Stimulated activated CD8-positive, alpha-beta memory T cell treated with anti-CD3 and anti-CD28 coated beads, Interleukin-4, amount 100 ng/mL, for 24 hours (primary cell): ENCODE measurements at places on chromosomes 1 and 21.

DNA sequence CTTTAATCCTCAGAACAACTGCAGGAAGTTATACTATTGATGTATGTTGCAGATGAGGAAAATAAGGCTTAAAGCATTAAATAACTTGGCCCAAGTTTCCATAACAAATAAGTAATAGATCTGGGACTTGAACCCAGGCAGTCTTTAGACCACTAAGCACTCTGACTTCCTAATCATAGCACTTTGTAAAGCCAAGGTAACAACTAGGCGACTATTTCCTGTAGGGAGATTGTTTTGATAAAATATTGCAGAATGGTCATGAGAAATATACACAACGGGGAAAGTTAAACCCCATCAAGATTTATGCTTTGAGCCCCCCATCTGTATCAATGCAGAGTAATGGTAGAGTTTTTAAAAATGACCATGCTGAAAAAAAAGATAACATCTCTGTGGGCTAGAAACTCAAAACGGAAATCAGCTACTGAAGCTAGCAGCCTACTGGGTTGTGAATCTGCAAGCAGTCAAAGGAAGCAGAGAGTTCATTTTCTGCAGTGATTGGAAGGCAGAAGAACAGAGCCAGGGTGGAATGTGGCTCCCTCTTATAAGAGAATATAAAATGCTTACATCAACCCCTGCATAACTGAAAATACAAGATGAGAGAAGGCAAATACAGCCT lies 111.2 kb upstream of the OLIG2 start:
- DNase-seq, result no peak

GRCh38 chr1:33171977-33172813 lies 9.6 kb downstream of the TRIM62 start:
- no peak for DNase-seq

- DNase-seq, result no peak
Observed at GRCh38 chr1:113405573-113405972, 15.3 kb downstream of the MAGI3 start.

DNA sequence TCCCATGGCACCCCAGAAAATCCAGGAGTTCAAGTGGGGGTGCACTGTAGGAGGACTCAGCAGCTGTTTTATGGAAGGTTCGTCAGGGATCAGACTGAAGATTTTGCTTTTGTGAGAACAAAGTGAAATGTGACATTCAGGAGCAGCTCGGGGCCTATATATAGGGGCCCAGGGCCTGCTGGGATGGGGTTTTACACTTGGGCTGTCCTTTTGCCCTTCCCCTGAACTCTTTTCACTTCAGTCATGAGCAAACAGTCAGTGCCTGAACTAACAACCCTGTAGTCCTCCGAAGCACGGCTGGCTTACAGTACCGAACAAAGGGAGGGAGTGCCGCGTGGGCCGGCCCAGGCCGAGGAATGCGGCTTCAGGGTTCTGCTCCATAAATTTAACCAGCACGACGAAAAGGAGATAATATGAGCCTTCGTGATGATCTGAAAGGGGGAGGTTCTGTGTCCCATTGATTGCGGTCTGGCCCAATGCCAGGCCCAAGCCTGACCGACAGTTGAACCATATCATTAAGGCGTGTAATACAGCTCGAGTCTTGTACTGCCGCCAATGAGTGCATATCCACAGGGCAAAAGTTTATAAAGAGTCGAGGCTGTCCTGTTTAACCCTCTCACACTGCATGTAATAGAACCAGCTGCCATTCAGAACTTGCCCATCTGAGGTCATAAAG lies 139.9 kb downstream of the DHRS3 start:
- no peak for DNase-seq

GRCh38 chr1:100799548-100799947 lies 80.0 kb downstream of the VCAM1 start:
- no peak for DNase-seq

DNA sequence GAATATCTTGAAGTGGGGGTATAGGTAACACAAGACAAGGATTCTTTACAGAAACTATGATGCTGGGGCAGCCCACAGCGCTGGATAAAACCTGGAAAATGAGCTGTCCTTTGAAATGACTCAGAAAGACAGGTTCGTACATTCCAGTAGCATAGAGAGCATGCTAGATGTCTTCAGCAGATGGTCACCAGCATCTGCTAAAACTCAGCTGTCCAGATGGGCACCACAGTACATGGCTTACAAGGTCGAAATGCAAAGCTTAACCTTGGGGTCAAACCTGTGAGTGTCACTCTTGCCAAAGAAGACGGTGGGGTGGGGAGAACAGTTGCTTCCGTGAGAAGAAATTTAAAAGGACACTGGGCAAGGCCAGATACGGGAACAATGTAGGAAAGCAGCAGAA lies 41.3 kb upstream of the TRIM45 start:
- DNase-seq, result no peak

- no peak for DNase-seq
Observed at GRCh38 chr1:206706806-206707366, 22.2 kb downstream of the MAPKAPK2 start.

- peak; percentile 96 for DNase-seq
Observed at GRCh38 chr1:62436466-62437272, at the start of gene USP1. TSS of gene USP1 (plus strand) at chr1:62437049. CDS start at chr1:62439868, 2,819 bp downstream.

- no peak for DNase-seq
Observed at GRCh38 chr1:48659801-48660200, 116.9 kb downstream of the BEND5 start.

GRCh38 chr21:46443910-46444309 lies 14.8 kb upstream of the DIP2A start:
- DNase-seq, result no peak
